Stimulated activated naive B cell treated with anti-CD40 and anti-IgM and Interleukin-4, amounts not matched to agents 10 μg/mL and 1 μg/mL and 100 μg/mL, for 72 hours (primary cell): ENCODE measurements at places on chromosomes 11 and 22.
A peak's percentile ranks its signal among the peaks of the same experiment; 100 is the strongest.

DNA sequence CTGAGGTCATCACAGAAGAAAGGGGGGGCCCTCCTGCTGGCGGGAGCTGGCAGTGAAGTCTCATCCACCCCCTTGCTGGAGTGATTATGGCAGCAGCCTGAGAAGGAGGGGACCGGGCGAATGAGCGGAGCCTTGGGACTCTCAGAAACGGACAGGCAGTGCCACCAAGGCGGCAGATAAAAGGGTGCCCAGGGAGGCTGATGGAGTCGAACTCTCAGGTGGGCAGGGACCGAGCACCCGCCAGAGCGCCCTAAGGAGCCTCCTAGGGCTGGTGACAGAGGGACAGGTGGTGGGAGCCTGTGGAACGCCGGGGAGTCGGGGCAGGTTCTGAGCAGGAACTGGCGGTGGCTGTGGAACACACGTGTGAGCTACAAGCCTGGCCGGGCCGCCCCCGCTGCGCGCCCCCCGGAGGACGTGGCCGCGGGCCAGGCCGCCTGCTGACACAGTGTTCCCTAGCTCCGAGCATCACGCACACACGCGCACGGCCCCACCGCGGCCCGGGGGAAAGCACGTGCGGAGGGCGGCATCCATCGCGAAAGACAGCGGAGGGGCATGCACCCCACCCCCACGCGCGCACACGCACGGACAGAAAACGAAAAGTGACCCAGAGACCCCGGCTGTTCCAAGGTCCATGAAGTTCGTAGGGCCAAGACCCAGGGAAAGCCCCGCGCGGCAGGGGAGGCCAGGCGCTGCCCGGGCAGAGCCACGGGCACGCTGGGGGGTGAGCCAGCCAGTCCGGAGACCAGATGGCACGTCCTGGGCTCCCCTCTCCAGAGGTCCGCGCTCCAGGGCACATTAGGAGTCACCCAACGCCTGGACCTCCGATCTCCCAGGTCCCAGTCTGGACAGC lies 1.0 kb downstream of the VWCE start:
- DNase-seq: peak; percentile 39

GRCh38 chr11:23252426-23252825 lies 392.2 kb upstream of the CCDC179 start:
- DNase-seq: no peak

DNA sequence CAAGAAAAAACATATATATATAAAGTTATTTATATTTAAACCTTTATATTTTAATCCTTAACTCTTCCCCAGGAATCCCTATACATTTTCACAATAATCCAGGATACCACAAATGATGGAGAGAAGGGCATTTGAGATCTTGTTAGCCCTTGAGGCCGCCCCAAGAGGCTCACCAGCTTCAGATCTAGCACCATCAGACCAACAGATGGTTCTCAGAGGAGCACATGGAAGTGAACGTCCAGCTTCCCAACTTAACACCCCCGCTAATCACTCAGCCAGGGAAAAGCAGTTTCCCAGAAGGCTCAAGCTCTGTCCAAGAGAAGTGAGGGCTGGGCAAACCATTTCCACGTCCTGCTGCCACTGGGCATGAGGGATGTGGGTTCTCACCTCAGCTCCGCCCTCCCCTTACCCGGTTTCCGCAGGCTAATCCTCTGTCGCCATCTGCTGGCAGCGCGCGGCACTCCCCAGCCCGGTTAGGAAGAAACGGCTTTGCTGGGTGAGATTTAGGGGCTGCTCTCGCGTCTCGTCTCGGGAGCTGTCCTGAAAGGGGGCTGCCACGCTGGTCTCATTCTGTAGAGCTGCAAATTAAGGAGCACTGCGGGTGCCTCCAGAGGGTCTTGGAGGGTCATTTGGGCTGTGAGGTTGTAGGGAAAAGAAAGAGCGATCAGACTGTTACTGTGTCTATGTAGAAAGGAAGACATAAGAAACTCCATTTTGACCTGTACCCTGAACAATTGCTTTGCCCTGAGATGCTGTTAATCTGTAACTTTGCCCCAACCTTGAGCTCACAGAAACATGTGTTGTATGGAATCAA lies 6.8 kb upstream of the FAM111A start:
- peak; percentile 82 for DNase-seq

- DNase-seq: no peak
Observed at GRCh38 chr11:16778286-16778685, 39.8 kb downstream of the C11orf58 start.
